Pons (tissue), 1 donor: ENCODE measurements at places on chromosomes 11 and 22.

- DNase-seq = no peak
Observed at GRCh38 chr11:1470681-1471611, 15.6 kb downstream of the MOB2 start.

GRCh38 chr11:72569966-72570892, 104.0 kb downstream of the PDE2A start:
- no peak for DNase-seq

- no peak for DNase-seq
Observed at GRCh38 chr11:1375161-1375954, 14.4 kb upstream of the BRSK2 start.

DNA sequence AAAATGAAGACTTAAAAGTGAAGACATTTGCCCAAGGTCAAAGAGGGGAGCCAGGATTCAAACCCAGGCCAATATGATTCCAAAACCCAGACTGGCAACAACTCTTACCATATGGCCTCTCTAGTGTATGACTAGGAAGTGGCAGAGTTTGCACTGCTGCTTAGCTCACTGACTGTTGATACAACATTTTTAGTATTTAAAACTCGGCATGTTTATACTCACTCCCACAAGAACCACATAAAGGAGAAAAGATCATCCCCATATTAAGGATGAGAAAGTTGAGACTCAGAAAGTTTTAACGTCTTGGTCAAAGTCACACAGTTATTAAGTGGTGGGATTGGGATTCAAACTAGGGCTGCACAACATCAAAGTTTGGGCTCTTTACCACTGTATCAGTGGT, 81.7 kb downstream of the CCDC34 start:
- DNase-seq = no peak

- DNase-seq = no peak
Observed at GRCh38 chr11:128053981-128054931, 533.1 kb downstream of the ETS1 start.

GRCh38 chr22:40436505-40437431, 66.4 kb downstream of the SGSM3 start:
- peak; percentile 87 for DNase-seq

DNA sequence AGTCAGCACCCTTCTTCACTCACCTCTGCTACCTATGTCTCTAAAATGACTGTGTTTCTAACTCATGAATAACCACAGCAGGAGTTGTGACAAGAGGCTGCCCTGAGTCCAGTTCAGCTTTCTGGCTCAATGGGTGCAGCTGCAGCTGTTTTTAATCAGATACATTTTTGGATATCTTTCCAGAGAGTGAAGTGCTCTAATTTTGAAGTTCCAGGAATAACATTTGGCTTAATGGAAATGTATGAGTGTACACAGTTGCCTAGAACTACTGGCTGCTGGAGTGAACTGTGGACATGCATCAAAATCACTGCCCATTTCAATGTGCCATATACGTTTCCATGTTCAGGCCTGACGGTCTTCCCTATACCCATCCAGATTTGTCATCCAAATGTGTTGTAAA, 769.5 kb upstream of the ANO3 start:
- DNase-seq = no peak

- no peak for DNase-seq
Observed at GRCh38 chr22:41418717-41419116, 27.9 kb downstream of the TOB2 start.

- DNase-seq = no peak
Observed at GRCh38 chr11:96015906-96016565, 92.1 kb upstream of the MTMR2 start.

- no peak for DNase-seq
Observed at GRCh38 chr11:70302419-70302752, 31.9 kb downstream of the PPFIA1 start.

GRCh38 chr11:100687054-100687629, at the start of gene ARHGAP42:
Gene ARHGAP42, plus strand, starts transcription at chr11:100687288. Its CDS starts 391 bp downstream, at chr11:100687679.
- DNase-seq = no peak

DNA sequence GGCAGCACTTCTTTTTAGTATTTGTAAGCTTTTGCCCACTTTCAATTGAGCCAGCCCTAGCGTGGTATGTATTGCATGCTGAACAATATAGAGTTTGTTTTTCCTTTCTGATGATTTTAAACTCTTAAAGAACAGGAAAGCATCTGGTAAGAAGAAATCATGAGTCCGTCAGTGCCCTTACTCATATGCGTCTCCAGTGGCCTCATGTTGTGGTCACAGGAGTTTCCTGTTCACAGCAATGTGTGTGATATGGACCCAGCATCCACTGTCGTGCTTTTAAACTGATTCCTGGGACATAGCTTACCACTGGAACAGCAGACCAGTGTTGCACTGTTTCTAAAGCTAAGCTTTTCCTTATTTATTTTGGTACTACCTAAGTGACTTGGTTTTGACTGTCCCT, 40.1 kb downstream of the BID start:
- DNase-seq = no peak

- DNase-seq = no peak
Observed at GRCh38 chr11:72228229-72228843, 3.8 kb downstream of the INPPL1 start.

DNA sequence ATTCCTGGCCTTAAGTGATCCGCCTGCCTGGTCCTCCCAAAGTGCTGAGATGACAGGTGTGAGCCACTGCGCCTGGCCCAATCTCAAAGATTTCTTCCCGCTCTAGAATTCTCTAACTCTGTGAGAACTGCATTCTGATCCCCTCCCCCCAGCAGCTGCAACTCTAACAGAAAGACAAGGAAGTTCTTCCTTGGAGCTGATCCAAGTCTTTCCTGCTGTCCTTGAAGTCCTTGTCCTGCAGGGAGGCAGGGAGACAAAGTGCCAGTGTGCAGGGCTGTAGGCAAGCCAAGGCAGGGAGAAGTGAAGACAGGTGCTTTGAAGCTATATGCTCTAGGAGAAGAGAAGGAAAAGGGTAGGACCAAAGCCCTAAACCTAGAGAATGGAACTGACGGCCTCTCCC, 9.5 kb upstream of the GGA1 start:
- peak; percentile 65 for DNase-seq

DNA sequence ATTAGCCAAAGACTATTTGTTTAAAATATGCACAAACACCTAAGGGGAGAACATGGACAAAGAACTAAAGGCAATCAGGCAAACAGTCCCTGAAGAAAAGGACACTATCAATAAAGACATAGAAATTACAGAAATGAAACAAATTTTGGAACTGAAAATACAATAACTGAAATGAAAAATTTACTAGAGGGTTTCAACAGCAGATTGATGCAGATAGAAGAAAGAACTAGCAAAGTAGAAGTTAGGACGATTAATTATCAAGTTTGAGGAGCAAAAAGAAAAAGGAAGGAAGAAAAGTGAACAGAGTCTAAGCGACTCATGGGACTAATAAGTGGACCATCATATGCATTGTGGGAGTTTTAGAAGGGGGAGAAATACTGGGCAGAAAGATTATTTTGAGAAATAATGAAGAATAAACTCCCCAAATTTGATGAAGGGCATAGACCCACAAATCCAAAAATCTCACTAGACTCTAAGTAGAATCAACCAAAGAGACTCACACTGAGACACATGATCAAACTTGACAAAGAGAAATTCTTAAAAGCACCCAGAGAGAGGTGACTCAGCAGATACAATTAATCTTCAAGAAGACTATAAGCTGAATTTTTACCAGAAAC, 62.9 kb downstream of the JAM3 start:
- DNase-seq = no peak

- no peak for DNase-seq
Observed at GRCh38 chr11:26243426-26243825, 88.5 kb upstream of the ANO3 start.

DNA sequence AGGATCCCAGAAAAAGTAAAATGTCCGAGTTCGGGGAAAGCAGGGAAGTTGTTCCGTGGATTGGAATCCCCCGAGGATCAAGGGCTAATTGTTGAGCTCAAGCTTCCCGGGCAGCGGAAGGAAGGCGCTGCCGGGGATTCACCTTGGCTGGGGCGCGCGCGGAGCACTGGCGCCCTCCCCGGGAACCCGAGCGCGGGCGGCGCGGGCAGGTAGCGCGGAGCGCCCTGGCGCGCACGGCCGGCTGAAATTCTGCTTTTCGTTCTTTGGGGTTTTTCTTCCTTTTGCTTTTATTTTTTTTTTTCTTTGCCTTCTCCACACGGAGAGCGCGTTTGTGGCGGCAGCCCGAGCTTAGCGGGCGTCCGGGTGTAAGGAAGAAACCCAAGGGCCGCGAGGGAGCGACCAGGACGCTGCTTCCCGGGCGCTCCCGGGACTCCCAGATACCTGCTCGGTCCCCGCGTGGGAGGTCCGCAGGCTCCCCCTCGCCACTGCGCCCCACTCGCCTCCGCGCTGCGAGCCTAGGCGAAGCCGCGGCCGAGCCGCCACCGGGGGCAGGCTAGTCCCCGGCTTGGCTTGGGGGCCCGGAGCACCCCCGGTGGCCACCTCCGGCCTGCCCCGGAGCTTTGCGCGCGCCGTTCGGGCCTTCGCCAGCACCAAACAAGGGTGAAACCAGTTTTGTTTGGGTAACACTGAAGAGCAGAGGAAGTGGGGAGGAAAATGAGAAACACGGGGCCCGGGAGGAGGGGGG, 4.8 kb upstream of the IGF2 start:
- DNase-seq = no peak

DNA sequence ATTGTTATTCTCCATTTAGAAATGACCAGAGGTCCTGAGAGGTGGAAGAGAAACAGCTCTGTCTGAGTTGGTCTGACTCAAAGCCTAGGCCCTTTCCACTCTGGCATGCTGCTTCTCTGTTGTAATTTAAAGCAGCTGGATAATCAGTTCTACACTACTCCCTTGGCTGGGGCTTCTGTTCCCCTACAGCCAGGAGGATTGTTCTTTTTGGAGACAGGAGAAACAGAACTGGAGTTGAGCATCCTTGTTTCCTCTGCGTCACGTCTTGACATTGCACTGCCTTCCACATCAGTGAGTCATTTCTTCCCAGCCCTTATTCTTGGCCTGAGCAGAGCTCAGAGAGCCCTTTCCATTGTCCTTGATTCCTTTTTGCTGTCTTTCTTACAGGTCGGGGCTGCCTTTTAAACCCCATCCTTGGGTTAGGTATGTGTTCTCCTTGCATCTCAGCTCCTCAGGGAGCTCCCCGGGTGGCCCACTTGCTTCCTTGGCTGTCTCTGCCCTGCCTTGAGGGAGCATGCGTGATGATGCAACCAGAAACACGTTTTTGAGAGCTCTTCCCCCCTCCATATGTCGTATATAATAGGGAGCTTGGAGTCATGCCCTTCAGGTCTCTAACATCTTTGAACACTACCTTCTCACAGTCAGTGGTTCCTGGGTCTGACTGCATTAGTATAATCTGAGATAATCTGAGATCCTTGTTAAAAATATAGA, 35.7 kb downstream of the CYB5R2 start:
- no peak for DNase-seq

- DNase-seq = no peak
Observed at GRCh38 chr22:32789797-32790620, 11.5 kb upstream of the TIMP3 start.

GRCh38 chr11:63919267-63920125, 2.5 kb upstream of the RCOR2 start:
- DNase-seq = peak; percentile 66

DNA sequence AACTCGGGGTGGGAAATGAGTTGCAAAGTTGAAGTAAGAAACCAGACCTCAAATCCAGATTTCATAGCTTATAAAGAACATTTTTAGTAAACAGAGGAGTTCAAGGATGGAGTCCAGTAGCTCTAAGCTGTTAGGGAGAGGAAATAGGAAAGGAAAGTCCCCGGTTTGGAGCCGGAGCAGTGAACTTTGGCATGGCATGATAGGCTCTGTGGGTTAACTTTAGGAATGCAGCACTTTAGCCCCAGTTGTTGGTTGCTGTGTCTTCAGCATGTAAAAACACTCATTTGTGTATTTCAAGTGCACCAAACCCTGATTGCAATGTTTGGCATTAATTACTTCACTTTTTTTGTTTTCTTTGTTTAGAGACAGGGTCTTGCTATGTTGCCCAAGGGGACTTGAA, 8.6 kb upstream of the PIK3IP1 start:
- DNase-seq = no peak

- peak; percentile 38 for DNase-seq
Observed at GRCh38 chr11:80155412-80156017, 714.7 kb upstream of the TENM4 start.

- no peak for DNase-seq
Observed at GRCh38 chr22:31141551-31141950, 1.2 kb upstream of the PLA2G3 start.

- peak; percentile 89 for DNase-seq
Observed at GRCh38 chr22:17578136-17578754, 14.9 kb downstream of the SLC25A18 start.

GRCh38 chr11:93034031-93034722, 64.7 kb downstream of the MTNR1B start:
- DNase-seq = no peak

GRCh38 chr11:36507824-36508489, 2.1 kb downstream of the TRAF6 start:
- no peak for DNase-seq

DNA sequence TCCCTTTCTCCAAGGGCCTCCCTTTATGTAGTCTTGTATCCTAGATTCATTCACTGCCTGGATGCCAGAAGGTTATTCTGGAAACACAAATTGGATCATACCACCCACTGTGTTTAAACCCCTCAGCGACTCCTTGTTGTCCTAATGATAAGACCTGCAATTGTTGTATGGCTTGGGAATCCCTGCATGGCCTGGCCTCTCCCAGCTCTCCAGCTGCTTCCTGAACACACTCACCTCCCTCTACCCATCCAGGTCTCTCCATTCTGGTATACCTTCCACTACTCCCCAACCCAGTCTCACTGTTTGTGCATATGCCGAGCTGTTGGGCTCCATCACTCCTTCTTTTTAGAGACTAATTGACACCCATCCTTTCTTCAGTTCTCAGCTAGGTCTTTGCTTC, 124.3 kb upstream of the ALX4 start:
- no peak for DNase-seq

DNA sequence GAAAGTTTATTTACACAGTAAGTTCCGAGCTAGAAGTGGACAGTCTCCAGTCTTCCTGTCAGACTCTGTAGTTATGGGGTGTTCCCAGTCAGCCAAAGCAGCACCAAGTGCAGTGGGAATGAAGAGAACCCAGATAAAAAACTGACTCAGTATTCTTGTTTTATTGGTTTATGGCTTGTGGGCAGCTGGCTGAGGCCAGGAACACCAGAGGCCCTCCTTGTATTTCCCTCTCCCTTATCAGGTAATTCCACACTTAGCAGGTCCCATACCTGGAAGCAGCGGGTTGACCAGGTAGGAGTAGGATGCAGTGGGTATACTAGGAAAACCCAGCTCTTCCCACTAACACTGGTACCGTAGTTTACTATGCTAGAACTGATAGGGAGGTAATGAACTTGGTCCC, 3.5 kb upstream of the BACE1-AS start:
- no peak for DNase-seq

DNA sequence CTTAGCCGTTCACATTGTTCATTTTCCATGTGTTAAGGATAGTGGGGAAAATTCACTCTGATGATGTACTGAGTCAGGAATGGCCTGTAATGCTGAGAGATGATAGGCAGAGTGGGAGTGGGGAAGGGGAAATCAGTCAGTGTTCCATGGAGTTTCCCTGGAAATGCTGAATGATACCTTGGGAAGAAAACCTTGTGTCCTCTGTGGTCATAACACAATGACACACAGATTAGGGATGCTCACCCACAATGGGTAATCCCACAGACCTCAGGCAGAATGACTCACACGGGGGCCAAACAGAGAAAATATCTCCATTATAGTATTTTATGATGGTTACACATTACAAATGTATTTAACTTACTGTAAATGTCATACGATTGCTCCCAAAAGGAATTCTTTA, 118.0 kb downstream of the SNX19 start:
- DNase-seq = no peak
